ENCODE measurements at places on chromosomes 2 and 18.
A peak's percentile ranks its signal among the peaks of the same experiment; 100 is the strongest.

DNA sequence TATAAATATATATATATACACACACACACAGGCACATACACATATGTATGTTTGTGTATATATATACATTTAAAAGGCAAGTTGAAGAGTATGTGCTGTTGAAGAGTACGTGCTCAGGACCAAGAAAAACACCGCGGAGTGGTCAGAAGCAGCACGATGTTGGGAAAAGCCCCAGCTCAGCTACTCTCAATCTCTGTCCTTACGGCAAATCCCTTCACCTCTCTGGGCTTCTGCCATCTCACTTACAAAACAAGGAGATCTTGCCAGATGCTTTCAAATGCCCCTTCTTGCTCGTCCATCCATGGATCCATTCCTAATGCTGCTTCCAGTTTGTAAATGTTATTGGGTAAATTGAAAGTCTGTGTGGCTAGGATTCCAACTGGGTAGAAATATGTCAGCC is 333.9 kb downstream of the BCL11A start:
- DNase-seq = no peak

DNA sequence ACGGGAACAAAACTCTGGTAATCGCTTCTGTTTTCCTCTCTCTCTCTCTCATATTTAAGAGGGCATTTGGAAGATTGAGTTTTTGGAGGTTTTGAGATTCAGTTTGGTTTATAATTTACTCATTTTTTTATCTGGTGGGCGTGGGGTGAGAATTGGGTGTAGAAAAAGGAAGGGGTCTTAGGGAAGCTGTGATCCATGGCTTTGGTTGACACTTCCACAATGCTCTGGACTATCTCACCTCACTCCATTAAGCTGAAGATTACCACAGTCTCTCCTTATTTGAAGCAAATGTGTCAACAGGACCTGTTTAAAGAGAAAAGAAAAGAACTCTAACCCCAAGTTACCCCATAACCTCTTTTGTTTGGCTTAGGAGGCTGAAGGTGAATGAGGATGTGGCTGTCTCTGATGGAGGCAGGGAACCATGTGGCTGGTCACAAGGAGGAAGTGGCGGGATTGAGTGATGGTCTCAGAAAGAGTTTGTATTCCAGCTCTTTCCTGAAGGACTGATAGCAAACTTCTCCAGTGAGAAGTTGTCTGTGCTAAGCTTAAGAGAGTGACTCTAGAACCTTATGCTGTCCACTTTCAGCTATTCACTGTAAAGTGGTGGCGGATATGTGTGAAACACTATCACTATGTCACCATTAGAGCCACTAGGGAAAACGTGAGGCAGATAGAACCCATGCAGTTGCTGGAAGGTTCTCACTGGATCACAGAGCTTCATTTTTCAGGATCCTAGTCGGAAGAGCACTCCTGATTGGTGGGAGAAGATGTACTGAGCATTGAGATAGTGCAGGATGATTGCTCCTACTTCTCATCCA is 934 bp downstream of the ZNF804A start:
- DNase-seq = peak; percentile 85

GRCh38 chr2:231028889-231029288 is 8.4 kb upstream of the C2orf72 start:
- no peak for DNase-seq

- no peak for DNase-seq
Measured at GRCh38 chr2:18934886-18935285, 345.5 kb upstream of the NT5C1B start.

DNA sequence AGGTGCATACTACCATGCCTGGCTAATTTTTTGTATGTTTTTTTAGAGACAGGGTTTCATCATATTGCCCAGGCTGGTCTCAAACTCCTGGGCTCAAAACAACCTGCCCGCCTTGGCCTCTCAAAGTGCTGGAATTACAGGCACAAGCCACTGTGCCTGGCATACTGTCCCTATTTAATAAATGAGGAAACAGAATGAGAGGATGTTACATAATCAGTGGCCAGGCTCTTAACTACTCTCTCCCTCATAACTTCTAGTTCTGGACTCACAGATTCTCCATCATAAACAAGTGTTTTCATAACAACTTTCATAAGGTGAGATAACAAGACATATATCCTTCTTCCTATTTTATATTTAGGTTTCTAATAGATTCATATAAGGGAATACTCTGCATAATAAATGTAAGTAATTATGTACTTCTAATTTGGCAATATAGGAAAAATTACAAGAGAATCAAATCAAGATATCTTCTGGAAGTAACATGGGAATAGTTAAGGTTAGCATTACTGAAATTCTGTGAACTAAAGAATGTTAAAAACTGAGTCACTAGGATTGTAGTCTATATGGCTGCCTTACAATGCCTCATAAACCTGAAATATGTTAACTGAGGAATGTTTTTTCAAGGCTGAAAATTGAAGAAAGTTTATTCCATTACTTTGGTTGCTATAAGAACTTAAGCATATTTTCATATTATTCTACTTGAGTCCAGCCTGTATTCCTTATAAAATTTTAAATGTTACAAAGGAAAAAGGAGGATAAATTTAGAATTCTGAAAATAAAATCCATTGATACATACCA is 71.3 kb downstream of the SLC25A12 start:
- peak; percentile 78 for DNase-seq

- DNase-seq = peak; percentile 4
Measured at GRCh38 chr2:186379052-186379451, 107.0 kb upstream of the ZC3H15 start.

DNA sequence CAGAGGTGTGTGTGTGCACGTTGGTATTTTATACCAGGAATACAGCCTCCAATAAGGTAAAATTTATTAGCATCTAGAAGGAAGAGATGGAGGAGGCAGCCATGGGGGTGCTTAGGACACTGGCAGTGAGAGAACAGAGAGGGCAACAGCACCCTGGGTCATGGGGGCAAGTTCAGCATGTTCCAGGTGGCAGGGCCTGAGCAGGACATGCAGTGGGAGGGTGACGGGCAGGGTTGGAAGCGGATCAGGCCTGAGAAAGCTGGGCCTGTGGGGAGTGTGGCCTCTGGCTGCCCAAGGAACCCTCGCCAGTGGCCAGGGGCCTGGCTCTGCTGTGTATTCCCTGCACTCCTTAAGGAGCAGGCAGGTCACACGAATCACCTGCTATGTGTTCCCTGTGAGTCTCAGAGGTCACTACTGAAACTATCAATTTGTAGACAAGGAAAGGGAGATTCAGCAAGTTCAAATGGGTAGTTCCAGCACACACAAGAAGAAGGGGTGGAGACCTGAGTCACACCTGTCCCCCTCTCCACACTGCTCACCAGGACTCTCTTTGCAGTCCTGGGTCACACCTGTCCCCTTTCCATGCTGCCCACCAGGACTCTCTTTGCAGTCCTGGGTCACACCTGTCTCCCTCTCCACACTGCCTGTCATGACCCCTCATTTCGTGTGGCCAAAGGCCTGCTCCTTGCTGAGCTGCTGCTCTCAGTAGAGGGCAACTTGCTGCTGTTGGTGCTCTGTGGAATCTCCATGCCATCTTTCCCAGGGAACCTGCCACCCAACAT is 463.9 kb upstream of the HS6ST1 start:
- no peak for DNase-seq

DNA sequence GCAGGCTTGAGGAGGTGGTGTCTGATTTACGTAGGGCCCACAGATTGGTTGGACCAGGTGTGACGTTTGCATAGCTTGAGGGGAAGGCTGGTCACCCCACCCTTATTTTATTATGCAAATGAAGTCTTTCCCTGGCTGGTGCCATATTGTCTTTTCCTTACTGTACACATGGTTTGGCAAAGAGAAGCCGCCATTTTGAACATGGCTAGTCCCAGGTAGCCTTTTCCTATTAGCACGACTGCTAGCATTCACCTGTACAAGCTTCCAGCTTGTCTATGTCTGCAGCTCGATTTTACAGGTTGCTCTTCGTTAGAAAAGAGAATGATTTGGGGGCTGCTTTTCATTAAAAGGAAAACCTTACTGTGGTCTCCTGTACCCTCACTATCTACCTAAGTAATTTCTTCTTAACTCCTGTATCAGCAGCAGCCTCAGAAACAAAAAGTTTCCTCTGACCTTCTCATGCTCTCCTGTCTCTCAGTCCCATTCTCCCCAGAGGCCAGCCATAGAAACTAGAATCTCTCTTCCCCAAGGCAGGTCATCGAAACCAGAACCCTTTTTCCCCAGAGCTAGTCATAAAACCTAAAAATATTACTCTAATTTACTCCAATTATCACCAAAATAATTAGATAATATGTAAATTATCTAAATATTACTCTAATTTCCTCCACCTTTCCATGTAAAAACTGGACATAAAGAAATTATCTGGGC is 151.8 kb downstream of the B3GNT2 start:
- DNase-seq = no peak

DNA sequence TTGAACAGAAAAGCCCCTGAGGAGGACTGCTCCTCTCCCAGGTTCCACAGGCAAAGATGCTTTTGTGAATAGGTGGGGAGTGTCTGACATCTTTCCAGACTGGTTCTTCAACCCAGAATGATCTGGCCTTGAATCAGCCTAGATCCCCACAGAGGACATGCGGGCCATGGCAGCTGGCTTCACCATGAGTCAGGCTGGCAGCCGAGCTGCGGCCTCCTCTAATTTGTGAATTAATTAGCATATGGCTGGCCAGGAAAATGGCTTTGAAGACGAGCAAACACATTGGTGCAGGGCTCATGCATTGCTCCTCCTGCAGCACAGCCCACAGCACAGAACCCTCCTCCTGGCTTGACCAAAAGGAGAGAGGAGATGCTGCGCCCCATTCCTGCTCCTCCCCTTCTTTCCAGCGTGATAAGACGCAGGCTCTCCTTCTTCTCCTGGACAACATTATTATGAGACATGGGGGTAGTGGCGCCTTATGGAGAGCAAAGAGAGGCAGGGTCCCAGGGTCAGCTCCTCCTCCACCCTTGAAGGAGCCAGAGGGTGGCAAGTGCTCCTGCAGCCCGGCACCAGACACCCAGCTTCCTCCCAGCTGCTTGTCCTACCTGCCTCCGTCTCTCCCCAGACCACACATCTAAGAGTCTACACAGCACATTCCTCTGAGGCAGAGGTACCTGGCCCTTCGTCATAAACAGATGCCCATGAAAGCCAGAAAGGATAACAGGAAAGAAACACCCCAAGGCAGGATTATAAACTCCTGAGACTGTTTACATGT is 66.7 kb downstream of the EDAR start:
- DNase-seq = no peak

DNA sequence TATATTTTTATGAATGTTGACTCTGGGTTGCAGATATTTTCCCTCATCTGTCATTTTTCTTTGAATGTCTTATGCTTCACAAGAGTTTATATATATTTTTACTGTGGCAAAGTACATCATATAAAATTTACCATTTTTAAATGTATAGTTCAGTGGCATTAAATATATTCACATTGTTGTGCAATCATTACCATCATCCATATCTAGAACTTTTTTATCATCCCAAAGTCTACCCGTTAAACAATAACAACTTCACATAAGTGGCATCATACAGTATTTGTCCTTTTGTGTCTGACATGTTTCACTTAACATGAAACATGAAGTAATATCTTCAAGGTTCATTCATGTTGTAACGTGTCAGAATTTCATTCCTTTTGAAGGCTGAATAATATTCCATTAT is 24.5 kb downstream of the RAB3GAP1 start:
- DNase-seq = no peak

DNA sequence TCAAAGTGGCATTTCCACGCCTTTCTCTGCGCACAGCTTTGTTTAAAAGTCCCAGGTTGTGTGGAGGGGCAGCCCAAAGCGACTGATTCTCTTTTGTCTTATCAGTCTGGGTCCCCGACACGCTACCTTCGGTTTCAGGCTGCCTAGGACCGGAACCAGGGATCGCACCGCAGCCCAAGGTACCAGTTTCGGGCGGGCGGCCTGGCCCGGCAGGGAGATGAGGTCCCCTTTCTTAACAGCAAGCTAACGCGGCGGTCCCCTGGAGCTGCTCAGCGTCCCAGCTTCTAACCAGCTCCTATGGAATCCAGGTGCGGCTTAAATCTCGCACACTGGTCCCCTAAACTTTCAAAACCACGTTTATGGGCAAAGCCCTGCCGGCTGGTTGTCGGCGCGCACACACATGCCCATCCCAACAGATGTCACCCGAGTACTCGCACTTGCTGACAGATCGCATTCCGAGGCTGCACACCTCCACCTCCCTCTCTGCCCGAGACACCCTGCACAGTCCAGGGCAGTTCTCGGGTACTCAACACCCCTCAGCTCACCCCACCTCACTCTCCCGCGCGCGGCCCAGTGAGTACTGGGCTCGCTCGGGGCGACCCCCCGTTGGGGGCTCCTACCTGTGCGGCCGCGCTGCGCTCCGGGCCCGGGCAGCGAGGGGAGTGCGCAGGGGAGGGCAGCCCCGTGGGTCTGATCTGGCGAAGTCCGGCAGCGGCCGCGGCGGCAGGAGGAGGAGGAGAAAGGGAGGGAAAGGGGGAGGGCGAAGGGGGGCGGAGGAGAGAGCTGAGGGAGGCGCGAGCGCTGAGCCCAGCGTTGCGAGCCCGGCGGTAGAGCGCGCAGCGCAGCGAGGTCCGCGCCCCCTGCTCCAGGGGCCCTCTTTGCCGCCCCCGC is at the start of gene EFEMP1:
Gene EFEMP1 (minus strand): TSS at position 692 of the 891 bp plus-strand sequence. CDS start 1,342 bp downstream, outside the sequence.
- DNase-seq = no peak

GRCh38 chr18:78085241-78086185 is 835.9 kb downstream of the GALR1 start:
- DNase-seq = no peak

- DNase-seq = no peak
Measured at GRCh38 chr18:8081872-8082553, 514.9 kb downstream of the PTPRM start.

GRCh38 chr18:21439431-21439846 is 161.1 kb downstream of the ESCO1 start:
- no peak for DNase-seq

- peak; percentile 54 for DNase-seq
Measured at GRCh38 chr2:206392118-206392517, 51.2 kb upstream of the ADAM23 start.

DNA sequence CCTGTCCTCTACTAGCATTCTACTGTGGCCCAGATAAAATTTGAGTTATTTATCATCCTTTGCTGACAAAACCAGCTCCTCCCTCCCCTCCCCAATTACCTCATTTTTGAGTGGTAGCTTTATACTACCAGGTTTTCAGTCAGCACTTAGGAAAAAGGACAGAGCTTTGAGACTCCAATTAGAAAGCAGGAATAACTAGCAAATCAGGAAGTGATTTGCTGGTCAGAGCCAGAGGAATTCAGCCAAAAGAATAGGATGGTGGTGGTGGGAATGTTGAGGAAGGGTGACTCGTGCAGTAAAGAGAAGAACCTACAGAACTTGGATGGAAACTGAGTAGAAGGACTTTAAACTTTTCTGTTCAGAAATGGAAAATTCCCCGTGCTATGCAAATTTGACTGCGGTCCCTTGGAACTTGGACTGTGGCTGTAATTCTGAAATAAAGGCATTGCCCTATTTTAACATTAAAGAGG is 3.7 kb downstream of the MYL12B start:
- no peak for DNase-seq
